Pulmonary artery endothelial cell (primary cell): ENCODE measurements at places on chromosomes 16 and 17.
A peak's percentile ranks its signal among the peaks of the same experiment; 100 is the strongest.

GRCh38 chr17:10737168-10737622, 7.4 kb upstream of the TMEM220 start:
- DNase-seq: no peak

DNA sequence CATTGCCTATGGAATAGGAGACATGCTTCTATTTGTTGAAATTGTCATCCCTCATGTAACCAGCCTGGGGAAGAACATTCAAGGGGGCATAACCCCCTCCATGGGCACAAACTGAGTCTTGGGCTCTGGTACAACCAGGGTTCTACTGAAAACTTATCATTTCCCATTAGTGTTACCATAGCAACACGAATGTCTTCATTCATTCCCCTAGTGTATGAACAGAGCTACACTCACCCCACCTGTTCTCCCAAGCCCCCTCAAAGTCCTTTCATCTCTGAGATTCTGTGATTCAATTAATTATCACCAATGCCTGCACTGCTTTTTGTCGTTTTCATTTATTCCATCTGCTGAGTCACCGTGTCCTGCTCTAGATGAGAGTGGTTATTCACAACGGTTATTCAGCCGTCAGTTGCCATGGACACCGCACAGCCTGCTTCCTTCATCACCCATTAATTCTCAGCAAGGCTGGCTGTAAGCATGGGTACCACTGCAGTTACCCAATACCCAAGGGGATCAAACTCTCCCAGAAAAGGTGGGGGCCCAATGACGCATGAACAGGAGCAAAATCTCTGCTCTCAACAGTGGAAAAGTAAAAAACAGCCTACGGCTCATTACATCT, 1.6 kb upstream of the GAST start:
- no peak for DNase-seq

- DNase-seq: no peak
These were observed 19.3 kb downstream of the CYB5D2 start for GRCh38 chr17:4162321-4162720.

DNA sequence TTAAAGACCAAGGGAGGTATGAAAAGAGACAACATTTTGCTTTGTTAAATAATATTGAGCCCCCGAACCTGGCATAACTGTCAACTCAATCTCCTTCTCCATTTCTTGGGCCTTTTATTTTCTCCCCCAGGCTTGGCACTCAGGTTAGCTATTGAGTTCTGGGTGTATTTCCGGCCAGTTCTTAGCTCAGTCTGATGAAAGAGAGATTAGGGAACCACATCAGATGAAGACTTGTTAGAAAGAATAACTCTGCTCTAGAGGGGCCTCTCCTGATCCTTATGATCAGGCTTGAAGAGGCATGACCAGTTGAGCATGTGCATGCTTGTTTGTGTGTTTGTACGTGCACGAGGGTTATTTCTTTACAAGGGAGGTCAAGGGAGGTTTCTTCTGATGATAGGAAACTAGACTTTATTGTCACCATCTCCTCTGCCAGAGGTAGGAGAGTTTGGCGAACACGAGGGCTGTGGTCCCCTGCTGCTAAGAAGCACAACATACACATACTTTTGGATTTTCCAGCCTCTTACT, 29.2 kb upstream of the HS3ST2 start:
- DNase-seq: no peak

GRCh38 chr16:64287655-64288528, 834.0 kb downstream of the CDH11 start:
- no peak for DNase-seq

DNA sequence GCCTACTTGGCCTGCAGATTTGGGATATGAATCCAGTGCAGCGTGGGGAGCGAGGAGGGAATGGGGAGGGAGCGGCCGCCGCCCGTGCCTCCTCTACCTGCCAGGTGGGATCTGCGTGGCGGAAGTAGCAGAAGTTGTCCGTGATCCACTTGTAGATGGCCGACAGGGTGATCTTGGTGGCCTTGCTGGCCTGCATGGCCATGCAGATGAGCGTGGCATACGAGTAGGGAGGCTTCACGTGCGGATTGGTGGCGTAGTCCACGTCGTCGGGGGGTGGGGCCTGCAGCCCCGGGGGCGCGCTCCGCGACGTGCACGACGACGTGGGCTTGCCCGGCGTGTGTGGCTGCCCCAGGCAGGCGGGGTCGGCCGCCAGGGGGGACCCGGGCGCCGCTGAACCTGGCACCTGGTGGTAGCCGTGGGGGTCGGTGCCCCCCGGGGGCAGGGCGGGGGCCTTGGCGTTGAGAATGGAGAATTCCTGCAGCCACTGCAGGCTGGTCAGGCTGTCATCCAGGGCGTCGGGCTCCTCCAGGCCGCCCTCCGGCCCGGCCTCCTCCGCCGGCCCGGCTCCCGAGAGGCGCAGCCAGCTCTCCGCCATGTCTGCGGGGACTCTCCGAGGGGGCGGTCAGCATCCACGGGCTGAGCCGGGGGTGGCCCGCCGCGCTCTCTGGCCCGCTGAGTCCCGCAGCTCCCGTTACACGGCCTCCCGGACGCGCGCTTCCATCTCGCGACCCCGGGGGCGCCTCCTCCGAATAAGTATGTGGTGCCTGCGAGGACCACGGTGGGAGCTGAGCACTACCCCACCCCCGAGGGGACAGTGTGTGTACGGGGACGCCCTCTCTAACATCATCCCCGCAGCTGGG, 1.0 kb downstream of the FOXJ1 start:
- no peak for DNase-seq

GRCh38 chr16:47699106-47699505, 238.0 kb downstream of the PHKB start:
- no peak for DNase-seq

DNA sequence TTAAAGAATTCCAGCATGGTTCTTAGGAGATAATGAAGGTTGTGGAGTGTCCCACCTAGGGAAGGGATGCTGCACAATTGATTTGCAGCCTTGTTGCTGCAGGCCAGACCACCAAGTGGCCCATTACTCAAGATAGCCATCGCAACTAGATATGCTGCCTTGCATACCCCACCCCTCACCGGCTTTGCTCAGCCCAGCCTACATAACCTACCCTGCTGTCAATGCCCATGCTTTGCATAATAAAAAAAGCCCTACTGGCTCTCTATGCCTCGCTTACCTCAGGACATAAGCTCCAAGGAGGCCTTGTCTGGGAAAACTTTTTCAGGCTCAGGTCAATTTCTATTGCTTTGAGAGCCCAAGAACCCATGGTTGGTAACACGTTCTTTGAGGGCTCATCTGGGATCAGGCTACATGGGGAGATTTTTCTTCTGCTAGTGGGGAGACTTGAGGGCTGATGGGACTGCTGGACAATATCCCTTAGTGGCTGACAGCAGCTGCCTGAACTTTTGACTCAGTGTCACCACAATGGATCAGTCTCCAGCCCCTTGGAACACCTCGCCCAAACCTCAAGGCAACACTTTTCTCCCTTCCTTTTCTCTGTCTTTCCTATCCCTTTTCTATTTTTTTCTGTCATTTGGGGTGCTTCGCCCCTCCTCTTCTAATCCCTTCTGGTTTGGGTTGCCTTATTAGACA, 38.3 kb downstream of the SCPEP1 start:
- DNase-seq: no peak

- no peak for DNase-seq
These were observed 1.7 kb downstream of the NGFR start for GRCh38 chr17:49496867-49497147.

GRCh38 chr16:50265716-50266336, 525 bp upstream of the ADCY7 start:
- DNase-seq: no peak

GRCh38 chr16:58107709-58108108, 21.5 kb downstream of the CFAP20 start:
- no peak for DNase-seq

DNA sequence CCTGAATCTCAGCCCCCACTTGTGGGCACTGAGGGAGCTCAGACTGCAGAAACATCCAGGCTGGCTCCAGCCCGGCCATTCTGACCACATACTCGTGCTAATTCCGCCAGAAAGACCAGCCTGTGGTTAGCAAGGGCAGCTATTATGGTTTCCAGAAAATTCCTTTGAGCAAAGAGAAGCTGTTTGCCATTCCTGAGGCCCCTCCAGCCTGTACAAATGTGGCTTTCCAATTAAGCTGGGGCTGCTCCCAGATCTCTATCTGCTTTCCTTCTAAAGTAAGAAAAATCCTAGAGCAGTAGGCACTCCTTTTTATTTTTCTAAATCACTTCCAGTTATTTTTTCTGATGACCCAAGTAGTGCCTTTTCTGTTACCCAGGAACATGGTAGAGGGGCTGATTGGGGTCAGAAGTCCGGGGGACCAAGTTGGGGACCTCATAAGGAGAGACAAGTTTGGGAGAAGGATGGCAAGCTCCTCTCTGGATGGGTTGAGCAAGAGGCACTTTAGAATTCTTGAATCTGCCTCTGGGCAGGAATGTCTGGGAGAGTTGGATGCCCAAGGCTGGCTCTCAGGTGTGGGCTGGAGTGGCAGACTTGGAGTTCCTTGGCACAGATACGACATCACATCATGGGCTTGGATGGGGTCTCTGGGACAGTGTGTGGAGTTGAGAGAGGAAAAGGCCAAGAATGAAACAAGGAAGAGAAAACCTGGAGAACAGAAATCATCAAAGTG, 83.3 kb upstream of the TNRC6C start:
- DNase-seq: no peak

DNA sequence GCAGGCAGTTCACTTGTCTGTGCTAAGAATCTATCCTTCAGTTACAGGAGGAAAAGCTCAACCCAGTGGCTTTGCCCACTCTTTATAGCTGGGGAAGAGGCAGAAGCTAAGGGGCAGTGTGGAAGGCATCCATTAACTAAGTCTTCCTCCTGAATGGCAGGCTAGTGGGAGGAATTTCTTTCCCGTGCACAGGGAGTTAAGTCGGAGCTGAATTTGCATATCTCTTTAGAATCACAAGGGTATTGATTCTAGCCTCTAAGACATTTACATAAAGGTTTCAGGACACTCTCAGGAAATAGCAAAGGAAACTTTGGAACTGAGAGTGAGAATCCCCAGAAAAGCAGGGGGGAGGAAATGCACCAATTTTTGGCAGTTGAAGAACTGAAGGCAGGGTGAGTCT, 245.6 kb downstream of the CA10 start:
- DNase-seq: no peak

GRCh38 chr17:65177901-65178300, 40.7 kb downstream of the RGS9 start:
- peak; percentile 30 for DNase-seq

- peak; percentile 37 for DNase-seq
These were observed 104.7 kb downstream of the COPRS start for GRCh38 chr17:31754239-31754945.

- no peak for DNase-seq
These were observed 1.5 kb downstream of the ZNF205 start for GRCh38 chr16:3113765-3114479.

GRCh38 chr16:26644912-26645543, 421.7 kb upstream of the C16orf82 start:
- no peak for DNase-seq

GRCh38 chr17:46774108-46774737, 44.3 kb downstream of the WNT3 start:
- DNase-seq: no peak

DNA sequence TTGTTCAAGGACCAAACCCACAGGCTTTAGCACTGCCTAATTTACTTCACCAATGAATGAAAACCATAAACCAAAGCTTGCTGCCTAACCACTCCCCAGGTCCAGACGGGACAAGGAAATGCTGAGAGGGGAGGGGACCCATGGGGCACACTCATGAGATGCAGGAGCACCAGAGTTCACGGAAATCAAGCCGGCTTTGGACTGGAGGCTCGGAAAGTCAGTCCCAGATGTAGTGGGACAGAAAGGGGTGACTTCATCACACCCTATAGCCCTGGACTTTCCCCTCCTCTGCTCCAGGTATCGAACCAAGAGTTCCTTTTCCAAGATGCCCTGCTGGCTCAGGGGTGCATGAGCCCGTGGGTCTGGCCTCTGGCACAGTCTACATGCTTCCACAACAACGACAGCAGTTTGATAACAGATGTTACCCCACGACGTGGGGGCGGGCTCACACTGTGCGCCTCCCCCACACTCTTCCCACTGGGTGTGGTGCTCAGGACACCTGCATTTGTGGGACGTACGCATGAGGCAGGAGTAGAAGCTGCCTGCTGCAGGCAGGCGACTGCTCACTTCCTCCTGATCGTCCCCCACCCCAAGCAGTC, 63.2 kb downstream of the AMFR start:
- no peak for DNase-seq

- no peak for DNase-seq
These were observed 4.6 kb upstream of the MFSD6L start for GRCh38 chr17:8803531-8804420.

DNA sequence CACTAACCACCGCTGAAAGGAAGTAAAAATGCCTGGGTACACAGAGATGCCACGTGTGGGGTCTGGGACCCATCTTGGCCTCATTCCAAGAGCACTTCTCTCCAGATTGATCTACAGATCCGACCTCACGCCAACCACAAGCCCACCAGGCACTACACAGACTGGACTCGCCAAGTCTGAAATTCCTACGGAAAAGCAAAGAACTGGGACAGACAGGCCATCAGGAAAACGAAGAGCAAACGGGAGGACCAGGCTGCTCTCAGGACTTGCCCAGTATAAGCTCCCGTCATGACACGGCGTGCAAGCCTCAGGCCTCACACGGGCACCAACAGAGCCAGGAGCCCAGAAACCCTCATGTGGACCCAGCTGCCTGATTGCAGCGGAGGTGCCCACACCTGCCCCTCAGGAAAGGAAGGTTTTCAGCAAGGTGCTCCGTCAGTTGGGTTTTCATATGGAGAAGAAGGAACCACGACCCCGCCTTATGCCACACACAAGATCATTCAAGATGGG, 20.1 kb upstream of the C16orf95 start:
- no peak for DNase-seq

DNA sequence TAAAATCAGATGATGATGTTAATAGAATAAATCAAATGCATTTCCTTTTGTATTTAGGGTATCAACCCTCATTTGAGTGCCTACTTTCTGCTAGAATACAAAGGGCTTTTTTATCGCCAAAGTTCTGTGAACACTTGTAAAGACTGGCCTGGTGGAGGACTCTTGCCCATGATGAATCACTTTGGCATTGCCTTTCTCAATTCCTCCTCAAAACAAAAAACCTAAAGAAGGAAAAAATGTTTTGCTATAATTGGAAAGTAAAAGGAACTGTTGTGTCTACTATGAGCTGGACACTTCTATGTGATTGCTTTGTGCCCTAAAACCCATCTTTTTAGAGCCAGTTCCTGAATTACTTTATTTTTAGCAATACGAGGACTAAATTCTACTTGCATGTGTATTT, 13.0 kb upstream of the DHRS11 start:
- no peak for DNase-seq

GRCh38 chr16:83305092-83305491, 502.7 kb upstream of the HSBP1 start:
- peak; percentile 91 for DNase-seq

GRCh38 chr16:8323153-8323552, 267.2 kb downstream of the TMEM114 start:
- no peak for DNase-seq

DNA sequence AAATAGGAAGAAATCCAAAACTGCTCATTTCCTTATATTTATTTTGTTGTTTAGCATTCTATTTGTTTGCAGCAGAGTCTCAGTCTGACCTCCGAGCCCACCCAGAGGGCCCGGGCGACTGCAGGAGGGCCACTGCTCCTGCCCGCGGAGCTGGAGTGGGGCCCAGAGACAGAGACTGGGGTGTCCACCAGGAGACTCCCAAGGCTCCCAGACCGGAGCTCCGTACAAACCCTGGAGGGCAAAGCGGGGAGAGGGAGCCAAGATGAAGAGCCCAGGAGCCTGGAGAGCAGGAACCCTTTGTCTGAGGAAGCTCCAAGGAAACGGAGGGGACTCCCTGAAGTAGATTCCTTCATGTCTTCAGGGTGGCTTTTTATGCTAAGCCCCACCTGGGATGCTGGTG, 57.9 kb downstream of the AXIN2 start:
- no peak for DNase-seq

- DNase-seq: no peak
These were observed 35.1 kb downstream of the MARF1 start for GRCh38 chr16:15607700-15608396.
